NB4 (cell line): ENCODE measurements at places on chromosomes 6 and 20.
A peak's percentile ranks its signal among the peaks of the same experiment; 100 is the strongest.

GRCh38 chr6:15770347-15771143 lies 107.7 kb upstream of the DTNBP1 start:
- DNase-seq: peak; percentile 54

DNA sequence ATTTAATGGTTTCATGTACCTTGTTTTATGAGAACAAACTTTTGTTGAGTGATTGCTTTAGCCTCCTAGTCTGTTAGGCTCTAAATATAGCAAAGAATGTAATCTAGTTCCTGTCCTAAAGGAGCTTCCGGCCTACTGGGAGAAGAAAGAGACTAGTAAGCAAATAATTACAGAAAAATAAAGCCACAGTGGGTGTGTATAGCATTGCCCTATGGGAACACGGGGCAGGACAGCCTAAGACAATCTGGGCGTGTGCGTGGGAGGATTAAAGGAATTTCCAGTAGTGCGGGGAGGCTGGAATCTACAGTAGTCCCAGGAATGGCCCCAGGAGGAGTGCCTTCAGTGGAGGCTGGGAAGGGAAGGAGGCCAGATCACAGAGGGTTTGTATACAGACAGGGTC lies 98.1 kb upstream of the AKAP12 start:
- DNase-seq: no peak

DNA sequence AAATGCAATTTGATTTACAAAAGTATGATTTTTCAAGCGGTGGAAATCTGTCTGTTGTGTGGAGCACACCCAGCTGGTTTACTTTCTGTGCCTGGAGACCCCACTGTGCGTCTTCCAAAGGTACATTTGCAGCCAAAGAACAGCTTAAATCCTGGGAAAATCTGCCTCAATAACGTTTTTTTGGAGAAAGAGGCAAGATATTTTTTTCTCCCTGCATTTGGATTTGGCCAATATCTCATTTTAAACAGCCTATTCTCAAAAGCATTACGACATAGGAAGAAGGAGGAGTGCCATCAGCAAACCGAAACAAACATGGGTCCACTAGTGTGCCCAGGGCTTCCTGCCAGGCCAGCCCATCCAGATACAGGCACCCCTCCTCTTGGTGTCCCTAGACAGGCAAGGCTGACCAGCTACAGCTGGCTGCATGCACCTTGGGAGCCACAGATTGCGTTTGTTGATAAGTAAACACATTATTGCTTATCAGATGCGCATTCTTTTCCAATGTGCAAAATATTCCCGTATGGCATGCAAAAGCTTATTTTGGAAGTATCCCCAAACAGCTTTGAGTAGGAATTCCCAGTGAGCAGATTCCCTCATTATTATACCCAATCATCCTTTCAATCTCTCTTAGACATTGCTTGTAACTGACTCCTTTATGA lies 184.5 kb upstream of the MARCKS start:
- peak; percentile 41 for DNase-seq

- peak; percentile 17 for DNase-seq
Measured at GRCh38 chr6:125904871-125905270, 51.7 kb upstream of the HINT3 start.

DNA sequence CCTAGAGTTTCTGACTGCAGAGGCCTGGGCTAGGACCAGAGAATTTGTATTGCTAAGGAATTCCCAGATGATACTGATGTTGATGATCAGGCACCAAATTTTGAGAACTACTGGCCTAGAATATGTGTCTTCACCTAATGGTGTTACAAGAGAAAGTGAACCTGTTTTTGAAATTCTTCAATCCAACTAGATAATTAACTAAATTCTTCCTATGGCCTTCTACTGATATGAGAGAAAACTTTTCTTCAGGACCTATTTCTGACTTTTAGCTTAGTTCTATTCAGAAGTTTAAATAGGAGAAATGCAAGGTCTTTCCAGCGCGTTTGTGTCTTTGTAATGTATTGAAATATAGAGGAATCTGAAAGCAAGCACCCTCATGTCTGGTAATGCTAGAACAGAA lies 7.3 kb downstream of the NKAIN2 start:
- DNase-seq: no peak

GRCh38 chr20:22584522-22584921 lies at the start of gene FOXA2:
Gene FOXA2 (minus strand): TSS chr20:22584572. CDS start chr20:22584278, 294 bp downstream.
- no peak for DNase-seq

DNA sequence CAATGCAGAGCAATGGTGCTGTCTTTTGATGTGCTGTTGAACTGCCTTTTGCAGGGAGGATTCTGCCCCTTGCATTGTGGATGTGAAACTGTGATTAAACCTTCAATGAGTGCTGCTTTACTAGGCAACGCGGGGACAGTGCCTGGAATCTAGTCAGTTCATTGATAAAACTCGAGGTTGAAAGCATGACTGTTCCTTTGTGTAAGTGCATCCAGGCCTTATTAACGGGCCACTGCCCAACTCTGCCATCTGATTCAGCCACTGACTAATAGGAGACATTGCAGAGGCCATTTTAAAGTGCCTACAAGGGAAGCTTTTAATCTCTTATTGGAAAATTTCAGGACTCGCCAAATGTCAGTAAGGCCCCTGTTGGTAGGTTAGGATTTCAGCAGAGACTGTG lies 49.3 kb downstream of the SLC35F1 start:
- no peak for DNase-seq

- no peak for DNase-seq
Measured at GRCh38 chr6:1018041-1018440, 293.9 kb upstream of the FOXQ1 start.

DNA sequence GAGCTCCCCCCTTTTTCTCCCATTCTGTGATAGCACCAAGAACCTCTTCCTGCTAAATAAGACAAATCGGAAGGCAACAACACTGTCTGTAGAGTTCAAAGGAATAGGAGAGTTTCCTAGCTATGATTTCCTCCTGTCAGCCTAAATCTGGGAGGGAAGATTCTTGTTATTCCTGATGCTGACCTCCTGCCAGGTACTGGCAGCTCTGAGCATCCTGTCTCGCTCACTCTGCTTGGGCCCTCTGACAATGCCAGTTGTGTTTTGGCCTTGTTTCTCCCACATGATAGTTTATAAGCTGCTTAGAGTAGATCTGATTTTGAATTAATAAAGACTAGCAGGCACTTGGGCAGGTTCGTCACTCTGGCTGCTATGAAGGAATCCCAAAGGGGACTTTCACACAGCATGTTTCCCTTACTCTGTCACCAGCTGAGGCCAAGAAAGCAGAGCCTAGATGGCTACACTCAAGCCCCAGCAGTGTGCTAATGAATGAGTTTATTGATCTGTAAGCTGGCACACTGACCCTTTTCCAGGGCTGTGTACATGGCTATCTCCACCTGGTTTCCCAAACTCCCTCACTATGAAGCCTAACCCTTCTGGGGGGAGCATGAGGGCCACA lies 52.3 kb downstream of the UQCC1 start:
- no peak for DNase-seq

- no peak for DNase-seq
Measured at GRCh38 chr6:44028789-44029310, 98.4 kb downstream of the MRPL14 start.

- no peak for DNase-seq
Measured at GRCh38 chr6:154509421-154510143, 903 bp downstream of the CNKSR3 start.

- peak; percentile 36 for DNase-seq
Measured at GRCh38 chr6:126176282-126176681, 163.6 kb upstream of the CENPW start.

- no peak for DNase-seq
Measured at GRCh38 chr6:55964136-55964535, 88.7 kb upstream of the BMP5 start.

- no peak for DNase-seq
Measured at GRCh38 chr6:100595456-100595855, 130.7 kb upstream of the SIM1 start.

DNA sequence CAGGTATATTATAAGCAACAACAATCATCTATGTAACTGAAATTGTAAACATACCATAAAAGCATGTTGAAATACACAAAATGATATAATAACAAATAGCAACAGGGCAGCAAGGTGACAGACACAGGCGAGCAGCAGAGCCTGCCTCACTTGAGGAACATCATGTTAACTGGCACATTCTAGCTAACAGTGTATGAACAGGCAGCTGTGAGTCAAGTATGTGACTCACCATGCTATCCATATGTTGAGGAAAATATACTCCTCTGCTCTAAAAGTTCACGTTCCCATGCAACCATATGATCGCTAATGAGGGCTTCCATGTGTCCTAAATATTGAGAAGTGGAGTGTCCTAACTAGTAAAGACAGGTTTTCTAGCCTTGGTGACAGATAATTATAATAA lies 18.4 kb downstream of the SERAC1 start:
- peak; percentile 16 for DNase-seq

- DNase-seq: no peak
Measured at GRCh38 chr20:4076033-4076432, 60.7 kb upstream of the RNF24 start.

DNA sequence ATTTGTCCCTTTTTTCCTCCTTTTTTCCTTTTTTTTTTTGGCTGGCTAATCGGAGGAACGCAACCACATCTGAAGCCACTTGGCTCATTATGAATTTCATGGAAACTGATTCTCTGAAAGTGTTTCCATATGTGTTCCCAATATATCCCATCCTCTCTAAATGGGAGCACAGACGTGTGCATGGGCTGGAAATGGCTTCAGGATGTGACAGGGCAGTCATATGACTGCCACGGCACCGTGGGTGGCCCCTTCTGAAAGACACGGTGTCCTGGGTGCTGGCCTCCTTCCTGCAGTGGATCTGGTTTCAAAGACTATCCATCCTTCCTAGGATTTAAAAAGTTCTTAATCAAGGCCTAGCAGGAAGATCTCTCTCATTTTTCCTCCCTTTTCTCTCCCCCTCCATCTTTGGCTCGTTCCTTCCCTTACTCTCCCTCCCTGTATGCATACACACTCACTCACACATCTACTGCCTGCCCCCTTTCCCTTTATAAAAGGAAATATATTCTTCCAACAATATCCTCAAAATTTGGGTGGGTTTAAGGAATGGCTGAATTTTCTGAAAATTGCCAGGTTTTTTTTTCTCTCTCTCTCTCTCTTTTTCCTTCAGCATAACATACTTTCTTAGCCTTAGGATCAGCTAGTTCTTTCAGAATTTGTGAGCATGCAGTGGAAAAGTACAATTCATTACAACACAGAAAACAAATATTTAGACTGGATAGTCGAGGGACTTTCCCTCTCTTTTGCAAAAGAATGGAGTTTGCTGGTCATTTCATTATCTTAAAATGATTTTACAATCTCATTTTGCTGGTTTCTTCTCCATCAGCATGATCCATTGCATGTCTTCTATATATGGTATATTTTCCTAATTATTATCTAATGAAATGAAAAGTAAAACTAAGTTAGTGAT lies 161.2 kb upstream of the SUPT3H start:
- no peak for DNase-seq
